Iris pigment epithelial cell (primary cell): ENCODE measurements at places on chromosomes 1 and 21.

DNA sequence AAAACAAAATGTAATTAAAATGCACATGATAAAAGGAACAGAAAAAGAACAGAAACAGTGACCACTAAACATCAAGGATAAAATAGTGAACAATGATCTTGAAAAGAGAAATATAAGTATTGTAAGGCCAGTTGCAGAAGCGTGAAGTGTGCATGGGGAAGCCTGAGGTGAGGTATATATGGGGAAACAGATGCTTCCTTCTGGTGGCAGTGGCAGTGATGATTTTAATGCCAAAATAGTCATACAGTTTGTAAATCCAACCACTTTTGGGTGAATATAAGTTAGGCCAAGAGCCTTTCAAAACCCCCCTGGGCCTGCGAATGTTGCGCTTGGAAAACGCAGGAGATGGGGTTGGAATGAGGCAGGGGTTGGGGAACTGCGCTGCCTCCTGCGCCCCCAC, 27.3 kb downstream of the TTC3 start:
- no peak for DNase-seq

DNA sequence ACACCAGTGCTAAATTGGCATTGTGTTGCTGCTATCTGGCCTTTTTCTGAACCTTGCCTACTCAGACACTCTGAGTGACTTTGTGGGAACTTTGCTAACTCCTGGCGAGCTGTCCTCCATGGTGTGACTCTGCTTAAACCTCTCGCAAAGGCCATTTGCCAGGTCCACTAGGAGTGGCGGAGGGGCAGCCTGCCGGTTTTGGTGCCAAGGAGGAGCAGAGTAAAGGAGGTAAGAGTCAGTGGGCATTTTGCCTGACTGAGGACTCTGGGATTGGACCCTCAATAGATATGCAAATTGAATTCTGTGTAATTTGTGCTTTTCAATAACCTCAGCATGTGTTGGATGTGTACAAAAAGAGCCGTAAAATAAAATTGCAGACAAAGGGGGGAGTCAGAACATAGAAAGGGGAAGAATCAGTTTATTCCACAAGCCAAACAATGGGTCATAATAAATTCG, 386.6 kb upstream of the NFIA start:
- DNase-seq: no peak

GRCh38 chr21:33286076-33286475, 19.9 kb downstream of the IL10RB start:
- DNase-seq: no peak

GRCh38 chr1:45957684-45958083, 154.3 kb downstream of the MAST2 start:
- DNase-seq: peak; percentile 45

DNA sequence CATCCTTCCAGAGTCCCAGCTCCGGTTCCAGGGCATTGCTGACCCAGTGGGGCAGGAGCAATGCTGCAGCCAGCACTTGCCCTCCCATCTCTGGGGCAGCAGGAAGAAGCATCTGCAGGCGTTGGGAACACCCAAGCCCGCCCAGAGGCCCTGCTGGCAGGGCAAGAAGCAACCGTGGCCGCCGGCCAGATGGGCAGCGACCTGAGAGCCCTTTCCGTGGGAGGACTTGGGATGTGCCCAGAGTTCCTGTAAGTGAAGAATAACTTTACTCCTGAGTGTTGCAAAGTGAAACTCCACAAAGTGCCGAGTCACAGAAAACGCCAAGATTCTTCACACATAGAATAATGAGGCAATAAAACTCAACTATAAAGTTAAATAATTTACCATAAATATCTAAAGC, 46.0 kb downstream of the GRIK3 start:
- DNase-seq: no peak

DNA sequence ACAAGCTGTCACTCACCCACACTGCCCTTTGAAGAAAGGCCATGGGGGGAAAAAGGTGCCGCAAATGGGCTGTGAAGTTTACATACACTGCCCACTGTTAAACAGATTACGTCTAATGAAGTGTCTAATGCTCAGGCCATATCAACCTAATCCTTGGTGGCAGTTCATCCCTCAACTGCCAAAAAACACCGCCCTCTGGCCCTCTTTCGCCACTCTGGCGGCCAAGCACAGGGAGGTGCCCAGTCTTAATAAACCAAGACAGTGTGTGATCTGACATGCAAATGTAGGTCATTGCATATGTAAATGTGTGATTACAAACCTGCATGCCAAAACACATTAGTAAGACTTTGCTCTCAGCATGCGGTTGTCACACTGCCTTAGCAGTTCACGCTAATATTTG, 89.5 kb downstream of the NEK7 start:
- no peak for DNase-seq

GRCh38 chr1:89069951-89070350, 4.9 kb upstream of the GBP1 start:
- no peak for DNase-seq

DNA sequence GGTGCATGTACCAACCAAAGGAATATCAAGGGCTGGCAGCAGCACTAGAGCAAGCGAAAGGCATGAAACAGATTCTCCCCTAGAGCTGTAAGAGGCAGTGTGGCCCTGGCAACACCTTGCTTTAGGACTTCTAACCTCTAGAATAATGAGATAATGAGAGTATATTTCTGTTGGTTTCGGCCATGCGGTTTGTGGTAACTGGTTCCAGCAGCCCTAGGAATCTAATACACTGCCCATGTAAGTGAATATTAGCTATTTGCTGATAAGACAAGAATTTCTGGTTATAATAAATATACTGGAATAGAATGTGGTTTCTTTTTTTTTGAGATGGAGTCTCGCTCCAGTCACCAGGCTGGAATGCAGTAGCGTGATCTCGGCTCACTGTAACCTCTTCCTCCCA, 199.4 kb downstream of the GABPA start:
- DNase-seq: peak; percentile 89

DNA sequence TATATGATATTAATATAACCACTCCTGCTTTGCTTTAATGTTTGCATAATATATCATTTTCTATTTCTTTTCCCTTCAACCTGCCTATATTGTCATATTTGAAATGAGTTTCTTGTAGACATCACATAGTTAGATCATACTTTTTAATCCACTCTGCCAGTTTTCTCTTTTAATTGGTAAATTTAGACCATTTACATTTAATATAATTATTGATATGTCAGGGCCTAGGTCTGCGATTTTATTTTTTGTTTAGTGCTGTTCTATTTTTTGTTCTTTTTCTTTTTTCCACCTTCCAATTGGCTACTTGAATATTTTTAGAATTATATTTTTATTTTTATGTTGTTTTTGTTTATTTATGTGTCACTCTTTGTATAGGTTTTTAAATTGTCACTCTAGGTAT, 213.3 kb downstream of the C1orf94 start:
- DNase-seq: no peak

- peak; percentile 55 for DNase-seq
Measured at GRCh38 chr1:67973051-67973450, 77.4 kb downstream of the DIRAS3 start.
